T follicular helper cell (primary cell): ENCODE measurements at places on chromosomes 13 and 19.
A peak's percentile ranks its signal among the peaks of the same experiment; 100 is the strongest.

- DNase-seq: no peak
Measured at GRCh38 chr19:15776991-15777970, 10.2 kb upstream of the OR10H5 start.

DNA sequence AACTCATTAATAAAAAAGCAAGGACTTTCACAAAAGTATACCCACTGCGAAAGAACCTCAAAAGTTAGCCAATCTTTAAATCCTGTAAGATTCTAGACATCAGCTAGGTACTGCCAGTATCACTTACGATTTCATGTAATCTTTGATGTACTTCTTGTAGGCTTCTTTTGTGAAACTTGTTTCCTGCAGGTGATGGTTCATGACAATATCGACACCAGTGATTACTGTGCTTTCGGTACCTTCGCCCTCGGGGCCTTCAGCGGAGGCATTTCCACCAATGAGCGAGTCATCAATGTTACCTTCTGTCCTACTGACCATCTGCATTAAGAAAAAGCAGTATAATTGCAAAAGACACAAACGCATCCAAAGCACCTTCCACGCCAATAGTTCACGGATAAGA, 1.1 kb downstream of the TPT1 start:
- DNase-seq: no peak

DNA sequence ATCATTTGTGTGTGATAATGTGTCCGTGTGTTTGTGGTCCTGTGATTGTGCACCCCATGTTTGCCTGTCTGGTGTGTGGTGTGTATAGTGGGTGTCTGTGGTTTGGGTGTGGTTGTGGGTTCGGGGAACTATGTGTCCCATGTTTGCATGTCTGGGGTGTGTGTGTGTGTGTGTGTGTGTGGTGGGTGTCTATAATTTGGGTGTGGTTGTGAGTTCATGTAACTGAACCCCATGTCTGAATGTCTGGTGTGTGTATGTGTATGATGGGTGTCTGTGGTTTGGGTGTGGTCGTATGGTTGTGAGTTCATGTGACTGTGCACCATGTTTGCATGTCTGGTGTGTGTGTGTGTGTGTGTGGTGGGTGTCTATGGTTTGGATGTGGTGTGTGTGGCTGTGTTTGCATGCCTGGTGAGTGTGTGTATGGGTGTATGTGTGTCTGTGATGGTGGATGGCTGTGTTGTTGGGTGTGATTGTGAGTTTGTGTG, 11.1 kb upstream of the NFIX start:
- DNase-seq: no peak

DNA sequence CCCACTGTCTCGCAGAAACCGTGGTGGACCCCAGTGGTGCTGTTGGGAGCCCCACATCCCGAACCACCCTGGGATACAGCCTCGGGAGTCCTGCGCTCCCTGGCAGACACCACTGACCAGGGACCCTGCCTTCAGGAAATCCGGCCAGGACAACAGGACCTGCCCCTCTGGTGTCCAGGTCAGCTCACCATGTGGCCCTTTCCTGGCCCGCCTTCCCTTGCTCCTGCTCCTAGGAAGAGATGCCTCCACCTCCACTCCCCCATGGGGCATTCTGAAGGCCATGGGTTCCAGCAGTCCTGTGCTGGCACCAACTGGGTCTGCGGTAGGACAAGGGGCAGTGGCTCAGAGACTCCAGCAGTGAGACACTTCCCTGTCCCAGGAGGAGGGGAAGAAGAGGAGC, 22.5 kb upstream of the SLC7A10 start:
- no peak for DNase-seq

DNA sequence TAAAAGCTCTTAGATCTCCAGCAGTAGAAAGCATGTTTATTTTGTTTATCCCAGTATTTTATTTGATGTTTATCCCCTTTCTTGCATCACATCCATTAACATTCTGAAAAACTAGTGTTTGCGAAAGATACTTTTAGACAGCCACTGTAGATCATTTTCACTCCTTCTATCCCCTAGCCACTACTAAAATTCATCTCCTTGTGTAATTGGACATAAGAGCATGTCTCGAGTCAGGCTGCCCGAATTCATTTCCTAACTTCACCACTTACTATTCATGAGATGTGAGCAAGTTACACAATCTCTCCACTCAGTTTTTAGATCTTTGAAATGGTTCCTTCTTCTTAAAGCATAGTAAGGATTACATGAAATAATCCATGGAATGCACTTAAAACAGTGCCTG, 514.0 kb downstream of the KLF5 start:
- no peak for DNase-seq

GRCh38 chr13:30671271-30671815, 53.6 kb downstream of the USPL1 start:
- no peak for DNase-seq

GRCh38 chr19:40623403-40624251, 22.5 kb downstream of the LTBP4 start:
- no peak for DNase-seq

- DNase-seq: no peak
Measured at GRCh38 chr13:43697323-43697722, 89.4 kb downstream of the ENOX1 start.

DNA sequence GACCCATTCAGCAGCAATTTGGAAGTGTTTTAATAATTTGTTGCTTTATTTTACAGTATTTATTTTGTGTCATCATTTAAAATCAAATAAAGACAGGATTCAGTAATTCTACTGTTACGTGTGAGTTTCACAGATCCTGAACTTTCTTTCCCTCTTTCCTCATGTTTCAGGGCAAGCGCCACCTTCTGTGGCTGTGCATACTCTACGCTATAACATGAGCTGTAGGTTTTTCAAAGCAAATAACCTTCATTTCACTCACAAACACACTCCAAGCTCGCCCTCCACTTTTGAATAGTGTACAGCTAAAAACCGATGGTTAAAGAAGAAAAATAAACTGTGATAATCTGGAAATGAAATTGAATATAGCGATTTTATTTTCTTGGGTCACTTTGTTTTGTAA, 753.3 kb downstream of the OLFM4 start:
- DNase-seq: no peak

GRCh38 chr19:43457809-43458208, 7.6 kb downstream of the LYPD3 start:
- no peak for DNase-seq

DNA sequence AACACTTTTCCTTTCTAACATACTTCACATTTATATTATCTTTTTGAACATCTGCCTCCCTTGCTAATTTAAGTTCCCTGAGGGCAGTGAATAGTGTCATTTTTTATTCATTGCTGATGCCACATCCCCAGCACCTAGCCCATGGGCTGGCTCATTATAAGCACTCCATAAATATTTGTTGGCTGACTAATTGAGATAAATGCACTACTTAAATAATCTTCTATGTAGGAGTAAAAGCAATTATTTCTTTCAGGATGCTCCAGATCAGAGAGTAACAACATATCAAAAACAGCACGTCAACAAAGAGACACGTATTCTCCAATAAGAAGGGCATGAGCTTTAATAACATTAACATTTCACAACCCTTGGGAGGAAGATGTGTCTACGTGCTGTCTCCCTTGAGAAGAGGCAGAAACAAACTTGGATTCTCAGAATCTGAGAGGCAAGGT, 228.2 kb downstream of the LHFPL6 start:
- no peak for DNase-seq

GRCh38 chr13:27339299-27339698, 68.7 kb downstream of the RASL11A start:
- peak; percentile 10 for DNase-seq

GRCh38 chr13:52348983-52349780, 56.8 kb downstream of the THSD1 start:
- no peak for DNase-seq

DNA sequence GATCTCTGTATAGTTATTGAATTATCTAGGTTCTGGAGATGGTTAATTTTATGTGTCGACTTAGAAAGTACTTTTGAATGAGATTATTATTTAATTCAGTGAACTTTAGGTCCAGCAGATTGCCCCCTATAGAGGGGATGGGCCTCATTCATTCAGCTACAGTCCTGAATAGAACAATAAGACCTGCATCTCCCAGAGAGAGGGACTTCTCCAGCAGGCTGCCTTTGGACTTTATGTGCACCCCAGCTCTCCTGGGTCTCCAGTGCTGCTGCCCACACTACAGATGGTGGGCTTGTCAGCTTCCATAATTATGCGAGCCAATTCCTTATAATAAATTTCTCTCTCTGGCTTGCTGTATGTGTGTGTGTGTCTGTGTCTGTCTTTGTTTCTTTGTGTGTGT, 39.3 kb upstream of the KL start:
- no peak for DNase-seq

GRCh38 chr19:30227012-30227621, 145.1 kb upstream of the ZNF536 start:
- DNase-seq: no peak

GRCh38 chr13:64992314-64992713, 2237.8 kb downstream of the PCDH9 start:
- no peak for DNase-seq

GRCh38 chr13:75145927-75146326, 336.0 kb downstream of the TBC1D4 start:
- DNase-seq: no peak

GRCh38 chr13:110525328-110526319, 35.9 kb downstream of the RAB20 start:
- no peak for DNase-seq

DNA sequence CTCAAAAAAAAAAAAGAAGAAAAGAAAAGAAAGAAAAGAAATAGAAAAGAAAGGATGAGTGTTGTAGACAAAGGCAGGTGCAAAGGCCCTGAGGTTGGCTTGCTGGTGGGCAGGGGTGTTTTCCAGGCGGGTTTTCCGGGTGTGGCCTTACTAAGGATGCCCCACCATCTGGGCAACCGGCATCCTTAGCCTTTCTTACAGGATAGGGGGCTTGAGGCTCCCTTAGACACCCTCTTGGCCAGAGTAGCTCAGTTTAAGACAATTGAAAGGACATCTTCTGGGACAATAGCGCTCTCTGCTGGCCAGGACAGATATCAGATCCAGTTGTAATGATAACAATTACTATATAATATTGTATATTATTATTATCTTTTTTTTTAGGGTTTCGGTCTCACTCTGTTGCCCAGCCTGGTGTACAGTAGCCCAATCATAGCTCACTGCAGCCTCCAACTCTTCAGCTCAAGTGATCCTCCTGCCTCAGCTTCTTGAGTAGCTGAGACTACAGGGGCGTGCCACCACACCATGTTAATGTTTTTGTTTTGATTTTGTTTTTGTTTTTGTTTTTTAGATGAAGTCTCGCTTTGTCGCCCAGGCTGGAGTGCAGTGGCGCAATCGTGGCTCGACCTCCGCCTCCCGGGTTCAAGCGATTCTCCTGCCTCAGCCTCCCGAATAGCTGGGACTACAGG, 1.4 kb upstream of the QTRT1 start:
- DNase-seq: peak; percentile 59

- DNase-seq: no peak
Measured at GRCh38 chr13:103097366-103097928, 31.2 kb upstream of the SLC10A2 start.

DNA sequence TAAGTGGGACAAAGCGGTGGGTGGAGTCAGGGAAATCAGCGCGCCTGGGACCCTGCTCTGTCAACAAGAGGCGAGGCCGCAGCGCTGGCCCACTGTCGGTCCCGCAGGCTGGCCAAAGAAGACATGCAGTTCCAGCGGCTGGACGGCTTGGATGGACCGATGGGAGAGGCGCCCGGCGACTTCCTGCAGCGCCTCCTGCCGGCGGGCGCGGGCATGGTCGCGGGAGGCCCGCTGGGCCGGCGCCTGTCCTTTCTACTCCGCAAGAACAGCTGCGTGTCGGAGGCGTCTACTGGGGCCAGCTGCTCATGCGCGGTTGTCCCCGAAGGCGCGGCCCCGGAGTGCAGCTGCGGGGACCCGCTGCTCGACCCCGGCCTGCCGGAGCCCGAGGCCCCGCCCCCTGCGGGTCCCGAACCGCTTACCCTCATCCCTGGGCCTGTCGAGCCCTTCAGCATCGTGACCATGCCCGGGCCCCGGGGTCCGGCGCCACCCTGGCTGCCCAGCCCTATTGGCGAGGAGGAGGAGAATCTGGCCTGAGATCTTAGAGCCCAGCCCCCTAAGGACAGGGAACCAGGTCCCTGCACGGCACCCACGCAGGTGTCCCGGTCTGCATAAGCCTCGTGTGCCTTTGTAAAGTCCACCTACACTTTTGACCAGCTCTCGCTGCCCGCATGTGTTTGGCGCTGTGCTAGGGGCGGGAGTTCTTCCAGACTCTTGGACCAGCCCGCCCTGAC, 6.1 kb downstream of the BEST2 start:
- peak; percentile 40 for DNase-seq

- DNase-seq: no peak
Measured at GRCh38 chr19:56124578-56124977, 3.5 kb upstream of the ZNF787 start.

GRCh38 chr13:79258489-79258888, 147.6 kb downstream of the RBM26 start:
- DNase-seq: no peak

- no peak for DNase-seq
Measured at GRCh38 chr13:108963276-108963810, 333.9 kb downstream of the MYO16 start.

GRCh38 chr13:33727297-33728083, 90.5 kb upstream of the RFC3 start:
- no peak for DNase-seq
